ENCODE measurements at places on chromosomes 13 and 19.

GRCh38 chr19:54674021-54674617, 11.3 kb downstream of the LILRB4 start:
- no peak for DNase-seq

DNA sequence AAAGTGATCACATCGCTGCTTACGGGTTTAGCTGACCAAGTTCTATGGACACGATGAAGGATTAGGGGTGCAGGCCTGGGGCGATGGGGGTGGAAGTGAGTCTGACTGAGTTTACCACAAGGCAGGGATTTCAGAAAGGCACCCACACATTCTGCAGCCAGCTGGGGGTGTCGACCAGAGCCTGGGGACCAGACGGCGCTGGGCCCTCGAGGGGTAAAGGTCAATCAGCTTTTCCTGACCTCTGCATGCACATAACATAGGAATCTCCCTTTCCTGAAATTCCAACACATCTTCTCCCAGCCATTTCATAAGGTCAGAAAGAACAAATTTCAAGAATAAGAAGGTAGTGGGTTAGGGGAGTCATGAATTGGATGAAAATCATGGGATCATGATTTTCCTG, 92.0 kb downstream of the ZNF536 start:
- no peak for DNase-seq

GRCh38 chr13:75687150-75687763, 51.1 kb downstream of the LMO7 start:
- DNase-seq = no peak

DNA sequence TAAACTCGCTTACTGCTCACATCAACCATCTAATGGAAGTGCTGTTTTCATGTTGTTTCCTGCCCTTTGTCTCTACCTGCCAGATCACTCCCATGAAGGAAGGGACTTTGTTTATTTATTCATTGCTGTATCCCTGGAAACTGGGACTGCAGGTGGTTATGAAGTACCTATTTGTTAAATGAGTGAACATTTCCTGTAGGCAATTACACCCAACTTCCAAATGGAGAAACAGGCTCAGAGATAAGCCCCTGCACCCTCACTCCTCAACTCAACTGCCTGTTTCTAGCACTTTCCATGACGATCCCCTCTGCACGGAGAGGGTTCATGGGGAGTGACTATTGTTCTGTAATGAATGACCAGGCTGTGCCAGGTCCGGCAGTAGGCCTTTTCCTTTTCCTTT, 1.9 kb upstream of the SELENOW start:
- DNase-seq = no peak

GRCh38 chr13:31043957-31044356, 111.5 kb downstream of the TEX26 start:
- DNase-seq = no peak

GRCh38 chr19:3642987-3643673, 16.5 kb upstream of the CACTIN start:
- no peak for DNase-seq

DNA sequence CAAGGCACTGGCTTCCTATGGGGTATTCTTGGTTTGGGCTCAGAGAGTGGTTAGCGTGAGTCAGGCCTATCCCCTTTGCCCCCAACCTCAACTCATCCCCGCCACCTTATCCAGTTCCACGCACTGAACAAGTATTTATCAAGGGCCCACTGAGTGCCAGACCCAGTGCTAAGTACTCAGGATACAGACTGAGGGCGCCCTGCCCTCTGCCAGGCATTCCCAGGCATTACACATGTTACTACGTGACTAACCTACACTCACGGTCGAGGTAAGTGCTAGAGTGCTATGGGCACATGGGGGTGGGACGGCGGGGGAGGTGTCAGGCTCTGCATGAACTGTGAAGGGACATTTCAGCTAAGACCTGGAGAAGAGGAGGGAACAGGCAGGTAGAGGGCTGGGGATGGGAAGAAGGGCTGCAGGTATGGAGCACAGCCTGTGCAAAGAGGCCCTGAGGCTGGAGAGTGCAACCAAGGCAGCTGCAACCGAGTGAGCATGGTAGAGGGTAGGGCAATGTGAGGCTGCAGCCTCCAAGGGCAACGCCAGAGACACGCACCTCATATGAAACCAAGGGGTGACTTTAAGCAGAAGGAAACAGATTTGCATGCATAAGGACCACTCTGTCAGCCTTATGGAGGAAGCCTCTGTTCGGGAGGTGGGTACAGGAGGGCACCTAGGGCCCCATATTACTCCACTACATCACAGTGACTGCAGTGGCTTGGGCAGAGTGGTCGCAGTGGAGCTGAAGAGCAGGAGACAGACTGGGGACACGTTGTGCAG, 22.5 kb downstream of the DHRS12 start:
- no peak for DNase-seq

GRCh38 chr13:61960981-61961380, 545.3 kb upstream of the PCDH20 start:
- no peak for DNase-seq

- DNase-seq = no peak
Measured at GRCh38 chr19:12689581-12690216, 1.9 kb downstream of the GNG14 start.

GRCh38 chr19:45935267-45935666, 20.7 kb upstream of the NANOS2 start:
- no peak for DNase-seq

DNA sequence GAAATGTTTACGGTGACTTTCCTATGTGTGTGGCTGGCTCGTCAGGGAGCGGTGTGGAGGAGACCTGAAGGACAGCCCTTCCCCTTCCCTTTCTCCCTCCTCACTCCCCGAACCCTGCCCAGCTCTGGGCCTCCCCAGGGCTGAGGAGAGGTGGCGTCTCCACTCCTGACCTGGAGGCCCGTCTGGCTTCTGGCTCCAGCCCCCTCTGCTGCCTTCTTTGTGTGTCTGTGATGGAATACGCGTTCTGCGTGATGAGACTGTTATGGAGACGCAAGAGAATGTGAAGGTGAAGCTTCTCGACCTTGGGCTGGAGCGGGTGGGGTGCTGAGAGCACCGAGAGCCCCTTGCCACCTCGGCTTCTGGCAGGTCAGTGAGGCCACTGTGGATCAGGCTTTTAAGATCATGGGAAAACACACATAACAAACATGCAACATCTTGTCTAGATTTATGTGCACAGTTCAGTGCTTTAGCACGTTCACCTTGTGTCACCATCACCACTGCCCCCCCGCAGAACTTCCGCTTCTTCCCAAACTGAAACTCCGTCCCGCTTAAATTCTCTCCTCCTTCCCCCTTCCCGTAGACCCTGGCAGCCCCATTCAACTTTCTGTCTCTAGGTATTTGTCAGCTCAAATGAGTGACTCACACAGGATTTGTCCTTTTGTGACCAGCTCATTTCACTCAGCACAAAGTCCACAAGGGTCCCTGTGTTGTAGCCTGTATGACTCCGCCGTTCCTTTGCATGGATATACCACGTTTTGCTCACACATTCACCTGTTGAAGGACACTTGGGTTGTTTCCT, 24.7 kb downstream of the ATP11A start:
- no peak for DNase-seq

DNA sequence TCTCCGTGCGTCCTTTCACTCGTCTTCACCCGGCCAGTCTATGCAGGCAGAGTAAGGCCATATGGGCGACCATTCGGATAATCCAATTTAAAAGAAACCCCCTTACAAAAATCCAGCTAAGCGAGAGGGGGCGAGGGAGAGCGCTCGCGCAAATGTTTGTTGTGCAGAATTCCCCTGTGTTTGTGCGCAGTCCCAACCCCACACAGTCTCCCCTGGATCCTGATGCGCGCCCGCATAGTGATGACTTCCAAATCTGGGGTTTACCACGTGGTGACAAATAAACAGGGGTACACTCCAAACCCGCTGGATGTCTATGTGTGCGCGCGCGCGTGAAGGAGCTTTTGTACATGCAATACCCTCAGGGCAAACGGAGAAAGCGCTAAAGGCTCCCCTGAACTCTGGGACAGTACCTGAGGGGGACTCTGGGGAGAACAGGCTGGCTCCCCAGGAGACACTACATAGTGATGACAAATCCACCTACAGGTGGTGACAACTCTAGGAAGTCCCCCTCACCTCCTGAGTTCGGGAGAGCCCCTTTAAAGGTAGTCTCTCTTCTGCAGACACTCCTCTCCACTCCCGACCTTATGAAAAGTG, 8.5 kb downstream of the SOX21 start:
- no peak for DNase-seq

GRCh38 chr13:42873081-42873480, 91.7 kb downstream of the FAM216B start:
- no peak for DNase-seq

DNA sequence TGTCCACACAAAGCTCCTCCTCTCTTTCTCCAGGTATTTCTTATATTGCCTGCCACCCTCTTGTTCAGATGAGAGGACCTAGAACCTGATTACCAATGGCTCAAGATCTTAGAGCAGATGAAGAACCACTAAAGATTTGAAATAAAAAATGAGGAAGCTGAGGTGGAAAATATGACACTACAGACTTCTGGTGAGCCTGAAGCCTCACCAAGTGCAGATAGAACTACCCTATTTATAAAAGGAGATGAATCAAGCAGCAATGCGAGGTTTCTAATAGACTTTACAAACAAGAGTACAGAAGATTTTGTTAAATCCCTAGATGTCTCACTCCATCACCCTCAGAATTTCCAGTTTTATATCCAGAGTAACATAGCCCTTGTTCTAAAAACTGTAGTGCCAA, 345.8 kb downstream of the TBC1D4 start:
- DNase-seq = no peak

DNA sequence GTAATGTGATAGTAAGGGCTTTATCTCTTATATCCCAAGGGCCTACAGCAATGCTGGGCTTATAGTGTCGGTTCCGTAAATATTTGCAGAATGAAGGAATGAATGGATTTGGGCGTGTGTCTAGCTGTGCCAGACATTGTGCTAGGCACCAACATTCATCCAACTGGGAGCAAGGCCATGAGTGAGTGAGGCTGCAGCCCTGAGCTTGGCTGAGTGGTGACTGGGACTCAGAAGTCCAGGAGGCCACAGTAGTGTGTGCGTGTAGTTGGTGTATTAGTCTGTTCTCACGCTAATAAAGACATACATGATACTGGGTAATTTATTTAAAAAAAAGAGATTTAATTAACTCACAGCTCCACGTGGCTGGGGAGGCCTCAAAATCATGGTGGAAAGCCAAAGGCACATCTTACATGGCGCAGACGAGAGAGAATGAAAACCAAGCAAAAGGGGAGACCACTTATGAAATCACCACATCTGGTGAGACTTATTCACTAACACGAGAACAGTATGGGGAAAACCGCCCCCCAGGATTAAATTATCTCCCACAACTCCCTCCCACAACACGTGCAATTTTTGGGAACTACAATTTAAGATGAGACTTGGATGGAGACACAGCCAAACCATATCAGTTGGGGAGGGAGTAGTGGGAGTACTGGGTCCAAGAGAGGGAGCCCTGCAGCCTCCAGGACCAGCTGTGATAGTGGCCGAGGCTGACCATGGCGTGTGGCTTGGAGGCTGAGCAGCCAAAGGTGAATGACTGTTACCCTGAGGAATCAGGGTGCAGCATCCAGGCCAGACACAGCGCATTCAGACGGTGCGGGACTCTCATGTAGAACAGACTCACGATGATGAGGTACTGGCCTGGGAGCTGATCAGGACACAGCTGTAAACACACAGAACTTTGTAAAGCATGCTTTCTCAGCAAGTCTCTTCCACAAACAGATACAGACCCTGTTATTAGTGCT, 104.6 kb downstream of the TEX26 start:
- DNase-seq = no peak

- DNase-seq = no peak
Measured at GRCh38 chr19:34171539-34171876, 796 bp upstream of the LSM14A start.

- DNase-seq = no peak
Measured at GRCh38 chr13:109166804-109167203, 537.4 kb downstream of the MYO16 start.

DNA sequence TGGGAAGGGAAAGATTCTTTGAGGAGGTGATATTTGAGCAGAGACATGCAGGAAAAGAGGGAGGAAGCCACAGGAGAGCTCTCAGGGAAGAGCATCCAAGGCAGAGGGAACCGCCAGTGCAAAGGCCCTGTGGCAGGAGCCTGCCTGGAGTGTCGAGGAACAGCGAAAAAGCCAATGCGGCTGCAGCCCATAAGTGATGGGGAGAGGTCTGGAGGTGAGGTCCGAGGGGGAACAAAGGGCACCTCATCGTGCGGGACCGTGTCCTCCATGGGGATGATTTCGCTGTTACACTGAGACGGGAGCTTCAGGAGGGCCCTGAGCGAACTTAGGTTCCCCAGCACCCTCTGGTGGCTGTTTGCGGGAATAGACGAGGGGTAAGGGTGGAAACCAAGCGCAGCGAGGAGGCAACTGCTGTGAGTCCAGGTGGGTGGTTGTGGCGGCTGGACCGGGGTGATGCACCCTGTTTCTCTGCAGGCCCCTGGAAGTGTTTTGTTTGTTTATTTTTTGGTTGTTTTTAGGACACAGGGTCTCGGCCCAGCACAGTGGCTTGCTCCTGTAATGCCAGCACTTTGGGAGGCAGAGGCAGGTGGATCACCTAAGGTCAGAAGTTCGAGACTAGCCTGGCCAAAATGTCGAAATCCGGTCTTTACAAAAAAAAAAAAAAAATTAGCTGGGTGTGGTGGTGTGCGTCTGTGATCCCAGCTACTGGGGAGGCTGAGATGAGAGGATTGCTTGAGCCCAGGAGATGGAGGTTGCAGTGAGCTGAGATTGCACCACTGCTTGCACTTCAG, 5.9 kb upstream of the EHD2 start:
- peak; percentile 57 for DNase-seq

- DNase-seq = no peak
Measured at GRCh38 chr13:36193151-36193855, 21.1 kb downstream of the SOHLH2 start.

- DNase-seq = no peak
Measured at GRCh38 chr13:77580748-77581147, 45.2 kb downstream of the SCEL start.

DNA sequence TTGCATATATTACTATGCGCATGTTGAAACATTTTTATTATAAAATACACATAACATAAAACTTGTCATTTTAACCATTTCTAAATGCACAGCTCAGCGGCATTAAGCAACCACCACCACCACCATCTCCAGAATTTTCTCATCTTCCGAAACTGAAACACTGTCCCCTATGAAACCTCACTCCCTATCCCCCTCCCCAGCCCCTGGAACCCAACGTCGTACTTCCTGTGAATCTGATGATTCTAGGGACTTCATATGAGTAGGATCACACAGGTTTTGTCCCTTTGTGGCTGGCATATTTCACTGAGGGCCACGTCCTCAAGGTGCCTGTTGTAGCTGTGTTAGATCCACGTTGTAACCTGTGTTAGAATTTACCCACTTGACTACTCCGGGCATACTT, 716 bp upstream of the MAP2K2 start:
- DNase-seq = no peak

GRCh38 chr13:110965038-110965754, 50.3 kb upstream of the ANKRD10 start:
- DNase-seq = no peak
